ENCODE measurements at places on chromosomes 16 and 17.
A peak's percentile ranks its signal among the peaks of the same experiment; 100 is the strongest.

- DNase-seq, result no peak
Measured at GRCh38 chr17:41638941-41639340, 14.6 kb upstream of the KRT17 start.

DNA sequence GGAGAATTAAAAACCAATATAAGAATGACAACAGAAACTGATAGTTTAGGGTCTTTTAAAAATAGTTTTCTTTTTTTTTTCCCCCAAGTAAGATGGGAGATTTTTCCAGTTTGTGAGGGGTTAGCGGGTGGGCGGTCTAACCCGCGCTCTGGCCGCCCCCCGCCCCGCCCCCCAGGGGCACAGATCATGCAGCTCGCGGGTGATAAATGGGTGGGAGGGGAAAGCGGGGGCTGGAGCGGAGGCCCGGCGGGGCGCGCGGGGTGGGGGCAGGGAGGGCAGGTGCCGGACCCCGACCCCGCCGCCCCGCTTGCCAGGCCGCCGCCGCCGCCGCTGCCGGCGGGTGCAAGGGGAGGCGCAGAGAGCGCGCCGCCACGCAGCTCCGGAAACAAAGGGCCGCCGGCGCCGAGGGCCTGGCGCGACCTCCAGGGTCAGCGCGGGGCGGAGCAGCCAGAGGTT is 60.1 kb upstream of the GSE1 start:
- DNase-seq, result no peak

- DNase-seq, result peak; percentile 1
Measured at GRCh38 chr16:72099377-72099818, 5.8 kb downstream of the DHX38 start.

- no peak for DNase-seq
Measured at GRCh38 chr17:61053469-61053868, 346.2 kb upstream of the TBX2 start.

DNA sequence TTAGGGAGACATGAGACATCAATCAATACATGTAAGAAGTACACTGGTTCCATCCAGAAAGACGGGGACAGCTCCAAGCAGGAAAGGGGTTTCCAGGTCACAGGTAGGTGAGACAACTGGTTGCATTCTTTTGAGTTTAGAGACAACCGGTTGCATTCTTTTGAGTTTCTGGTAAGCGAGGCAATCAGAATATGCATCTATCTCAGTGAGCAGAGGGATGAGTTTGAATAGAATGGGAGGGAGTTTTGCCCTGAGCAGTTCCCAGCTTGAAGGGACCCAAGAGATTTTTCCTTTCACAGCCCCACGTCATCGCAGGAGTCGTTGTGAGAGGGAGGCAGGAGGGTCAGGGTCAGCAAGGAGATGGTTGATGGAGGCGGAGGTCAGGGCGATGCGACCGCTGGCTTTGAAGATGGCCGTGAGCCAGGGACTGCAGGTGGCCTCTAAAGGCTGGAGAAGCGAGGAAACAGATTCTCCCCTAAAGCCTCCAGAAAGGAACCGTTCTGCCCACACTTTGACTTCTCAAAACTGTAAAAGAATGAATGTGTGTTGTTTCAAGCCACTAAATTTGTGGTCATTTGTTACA is 36.5 kb downstream of the IRF8 start:
- no peak for DNase-seq

- no peak for DNase-seq
Measured at GRCh38 chr16:4373909-4374742, 2.5 kb downstream of the VASN start.

DNA sequence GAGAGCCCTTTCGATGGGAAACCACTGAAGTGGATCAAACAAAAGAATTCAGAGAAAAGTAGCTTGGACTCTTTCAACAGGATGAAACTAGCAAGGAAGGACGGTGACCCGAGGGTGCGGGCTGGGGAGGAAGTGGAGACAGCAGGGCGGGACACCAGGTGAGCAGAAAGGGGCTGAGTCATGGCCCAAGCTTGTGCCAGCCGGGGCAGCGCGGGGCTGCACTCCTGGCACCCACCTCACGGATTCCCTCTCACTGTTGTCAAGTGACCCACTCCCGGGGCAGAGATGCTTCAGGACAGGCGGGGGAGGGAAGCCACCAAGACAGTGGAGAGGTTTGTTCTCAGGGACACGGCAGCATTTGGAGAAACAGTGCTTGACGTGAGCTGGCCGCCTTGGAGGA is 10.7 kb upstream of the RNF222 start:
- no peak for DNase-seq

DNA sequence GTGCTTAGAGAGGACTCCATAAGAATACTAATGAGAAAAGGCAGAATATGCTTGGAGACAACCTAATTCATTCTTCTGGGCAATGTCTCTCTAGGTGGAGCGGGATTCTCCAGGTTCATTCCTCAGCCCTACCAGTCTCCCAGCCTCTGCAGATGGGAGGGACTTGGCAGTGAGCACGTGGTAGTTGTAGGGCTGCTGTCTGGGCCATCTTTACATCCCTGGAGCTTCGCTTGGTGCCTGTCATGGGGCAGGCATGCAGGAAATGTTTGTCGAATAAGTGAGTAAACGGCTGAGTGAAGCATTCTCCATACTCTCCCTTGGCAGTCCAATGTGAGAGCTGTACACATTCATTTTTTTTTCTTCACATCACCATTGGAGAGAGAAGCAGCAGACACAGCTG is 387.5 kb downstream of the UTP18 start:
- DNase-seq, result peak; percentile 20

GRCh38 chr17:30590081-30590733 is 113.0 kb downstream of the GOSR1 start:
- DNase-seq, result no peak

GRCh38 chr16:78715106-78715505 is 615.7 kb downstream of the WWOX start:
- DNase-seq, result no peak

GRCh38 chr16:53042235-53042701 is 10.4 kb downstream of the CHD9NB start:
- no peak for DNase-seq

DNA sequence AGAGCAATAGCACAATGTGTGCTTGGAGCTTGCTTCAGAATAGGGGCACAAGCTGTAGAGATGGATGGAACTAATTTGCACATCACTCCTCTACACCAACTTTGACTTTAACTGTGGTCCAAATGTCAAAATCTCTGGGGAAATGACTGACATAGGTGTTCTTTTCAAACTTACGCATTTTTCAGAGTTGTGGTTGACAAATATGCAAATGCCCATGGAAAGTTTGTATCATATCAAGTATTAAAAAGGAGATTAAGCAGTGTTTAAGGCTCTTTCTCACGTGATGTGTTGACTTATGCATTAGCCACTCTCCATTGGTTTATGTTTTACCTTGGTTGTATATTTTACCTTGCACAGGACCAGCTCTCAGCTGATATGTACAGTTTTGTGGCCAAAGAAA is 77.1 kb downstream of the ELAC2 start:
- no peak for DNase-seq

DNA sequence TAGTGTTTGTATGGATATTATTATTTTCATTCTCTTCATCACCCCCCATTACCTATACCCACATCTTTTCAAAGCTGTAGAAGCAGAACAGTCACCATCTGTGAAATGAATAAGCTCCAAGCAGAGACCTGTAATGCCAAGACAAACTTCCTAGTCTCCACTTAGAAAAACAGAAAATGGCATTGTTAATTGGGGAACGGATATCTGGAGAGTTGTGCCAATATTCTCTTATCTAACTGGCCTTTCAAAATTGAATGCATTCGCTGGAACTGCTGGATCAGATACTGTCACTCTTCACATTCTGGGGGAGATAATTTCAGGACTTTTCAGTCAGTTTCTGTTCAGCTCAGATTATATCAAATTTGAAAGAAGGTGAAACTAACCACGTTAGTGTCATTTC is 464.4 kb upstream of the GOT2 start:
- DNase-seq, result no peak

- DNase-seq, result no peak
Measured at GRCh38 chr16:51236583-51236982, 85.5 kb upstream of the SALL1 start.

GRCh38 chr16:56711862-56712261 is 18.1 kb upstream of the NUP93 start:
- no peak for DNase-seq

GRCh38 chr16:19664166-19664565 is 53.9 kb downstream of the KNOP1 start:
- no peak for DNase-seq

- no peak for DNase-seq
Measured at GRCh38 chr17:57609125-57609877, 135.8 kb downstream of the CCDC182 start.

DNA sequence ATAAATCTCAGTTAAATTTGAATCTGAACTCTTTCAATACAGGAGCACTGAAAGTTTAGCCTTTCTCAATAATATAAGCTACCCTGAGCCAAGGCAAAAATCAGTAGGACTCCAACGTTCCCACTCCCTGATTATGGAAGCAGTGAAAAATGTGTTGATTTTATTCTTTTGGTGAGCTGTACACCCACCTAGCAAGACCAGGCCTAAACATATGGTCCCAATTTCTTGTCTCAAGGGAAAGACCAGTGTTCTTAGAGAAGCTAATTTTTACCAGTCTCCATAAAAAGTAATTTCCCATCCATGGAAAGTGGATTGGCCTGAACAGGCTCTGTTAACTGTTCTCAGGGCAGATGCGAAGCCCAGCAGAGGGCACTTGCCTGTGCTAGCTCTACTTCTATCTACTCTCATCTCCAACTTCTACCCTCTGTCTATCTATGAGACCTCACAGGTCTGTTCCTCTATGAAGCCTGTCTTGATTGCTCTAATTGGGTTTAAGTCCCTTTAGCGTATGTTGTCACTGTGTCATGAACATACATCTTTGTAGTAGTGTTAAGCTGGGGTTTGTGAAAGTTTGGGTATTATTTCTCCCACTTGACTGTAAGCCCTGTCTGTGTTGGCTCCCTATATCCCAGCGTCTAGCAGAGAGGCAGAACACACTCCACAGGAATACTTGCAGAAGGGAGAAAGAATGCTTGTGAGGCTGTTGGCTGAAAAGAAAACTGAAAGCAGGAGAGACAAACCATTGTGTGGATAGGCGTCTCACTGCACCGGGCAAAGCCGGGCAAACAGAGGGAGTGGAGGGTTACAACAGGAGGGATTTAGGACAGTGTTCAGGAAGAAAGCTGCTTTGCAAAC is 167.1 kb upstream of the MAF start:
- DNase-seq, result no peak

- no peak for DNase-seq
Measured at GRCh38 chr16:84592718-84593117, 25.2 kb downstream of the COTL1 start.

- DNase-seq, result no peak
Measured at GRCh38 chr16:15658556-15658955, 8.5 kb downstream of the NDE1 start.

DNA sequence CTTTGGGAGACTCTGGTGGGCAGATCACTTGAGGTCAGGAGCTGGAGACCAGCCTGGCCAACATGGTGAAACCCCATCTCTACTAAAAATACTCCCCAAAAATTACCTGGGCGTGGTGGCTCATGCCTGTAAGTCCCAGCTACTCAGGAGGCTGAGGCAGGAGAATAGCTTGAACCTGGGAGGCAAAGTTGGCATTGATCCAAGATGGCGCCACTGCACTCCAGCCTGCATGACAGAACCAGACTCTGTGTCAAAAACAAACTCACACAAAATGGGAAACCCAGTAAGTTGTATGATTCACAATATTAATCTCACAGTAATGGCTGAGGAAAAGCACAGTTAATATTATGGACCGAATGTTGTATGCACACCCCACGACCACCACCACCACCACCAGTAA is 24.3 kb downstream of the WSB1 start:
- DNase-seq, result no peak

DNA sequence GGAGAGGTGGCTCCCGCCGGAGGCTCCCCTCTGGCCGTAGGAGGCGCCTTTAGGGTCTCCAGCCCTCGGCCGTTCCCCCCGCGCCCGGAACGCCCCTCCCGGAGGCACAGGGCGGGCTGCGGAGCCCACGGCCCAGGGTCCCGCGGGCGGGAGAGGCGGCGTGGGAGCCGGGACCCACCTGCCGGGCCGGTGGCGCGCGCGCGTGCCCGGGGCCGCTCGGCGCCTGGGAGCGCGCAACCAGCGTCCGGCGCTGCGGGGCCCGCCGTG is at the start of gene MIF4GD:
MIF4GD (minus strand) TSS at position 266 of the 267 bp plus-strand sequence. CDS start 1,036 bp downstream, outside the sequence.
- no peak for DNase-seq

- no peak for DNase-seq
Measured at GRCh38 chr17:66985338-66986237, 21.1 kb downstream of the CACNG4 start.

DNA sequence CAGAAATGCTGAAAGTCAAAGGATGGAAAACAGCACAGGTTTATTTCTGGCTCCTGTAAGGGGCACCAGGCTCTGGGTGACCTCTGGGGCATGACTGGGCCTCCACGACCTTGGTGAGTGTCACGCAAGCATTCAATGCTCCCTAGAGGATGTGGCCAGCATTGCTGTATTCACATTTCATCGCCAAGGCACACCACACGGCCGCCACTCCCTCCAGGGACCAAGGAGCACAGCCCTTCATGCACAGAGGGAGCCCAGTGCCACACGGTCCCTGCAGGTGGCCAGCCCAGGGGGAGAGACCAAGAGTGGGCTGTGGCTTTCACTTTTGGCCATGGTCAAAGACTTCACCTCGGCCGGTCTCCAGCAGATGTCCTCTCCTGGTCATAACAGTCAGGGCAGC is 137.4 kb upstream of the TNRC6C start:
- DNase-seq, result no peak

- no peak for DNase-seq
Measured at GRCh38 chr17:68431045-68431608, 26.2 kb downstream of the WIPI1 start.

DNA sequence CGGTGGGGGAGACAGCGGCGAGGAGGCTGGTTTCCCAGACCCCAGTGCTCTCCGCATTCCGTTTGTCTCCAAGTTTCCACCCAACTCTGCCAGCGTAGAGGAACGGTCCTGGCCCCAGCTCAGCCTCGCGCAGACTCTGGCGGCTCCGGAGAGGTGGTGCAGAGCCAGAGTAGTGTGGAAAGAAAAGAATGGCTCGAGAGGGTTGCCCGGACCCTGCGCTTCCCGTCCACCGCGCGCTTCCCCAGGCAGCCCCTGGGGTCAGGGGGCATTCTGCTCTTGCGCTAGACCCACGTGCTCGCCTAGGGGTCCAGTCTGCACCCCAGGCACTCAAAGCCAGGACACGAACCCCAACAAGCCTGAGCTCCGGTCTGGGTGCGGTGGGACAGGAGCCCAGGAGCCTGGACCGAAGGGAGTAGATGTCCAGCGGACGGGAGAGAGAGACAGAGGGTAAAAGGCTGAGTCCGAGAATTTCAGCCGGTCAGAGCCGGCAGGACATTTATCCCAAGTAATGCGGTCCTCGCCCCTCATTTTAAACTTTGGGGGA is 3.8 kb downstream of the PMP22 start:
- DNase-seq, result no peak
